ENCODE measurements at places on chromosomes 2 and 18.

- no peak for DNase-seq
These were observed 84.0 kb downstream of the KCTD1 start for GRCh38 chr18:26464128-26465011.

GRCh38 chr2:37581433-37581832, 90.0 kb downstream of the CDC42EP3 start:
- no peak for DNase-seq

DNA sequence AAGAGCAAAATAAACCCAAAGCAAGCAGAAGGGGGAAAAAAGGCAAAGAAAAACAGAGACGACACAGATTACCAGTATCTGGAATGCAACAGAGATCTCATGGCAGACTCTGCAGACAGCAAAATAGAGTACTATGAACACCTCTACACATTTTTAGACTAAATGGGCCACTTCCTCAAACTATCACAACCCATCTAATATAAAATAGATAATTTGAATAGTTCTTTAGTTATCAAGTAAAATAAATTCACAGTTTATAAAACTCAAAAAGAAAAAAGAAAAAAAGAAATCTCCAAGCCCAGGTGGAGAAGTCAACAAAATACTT, 16.6 kb downstream of the SESTD1 start:
- no peak for DNase-seq

DNA sequence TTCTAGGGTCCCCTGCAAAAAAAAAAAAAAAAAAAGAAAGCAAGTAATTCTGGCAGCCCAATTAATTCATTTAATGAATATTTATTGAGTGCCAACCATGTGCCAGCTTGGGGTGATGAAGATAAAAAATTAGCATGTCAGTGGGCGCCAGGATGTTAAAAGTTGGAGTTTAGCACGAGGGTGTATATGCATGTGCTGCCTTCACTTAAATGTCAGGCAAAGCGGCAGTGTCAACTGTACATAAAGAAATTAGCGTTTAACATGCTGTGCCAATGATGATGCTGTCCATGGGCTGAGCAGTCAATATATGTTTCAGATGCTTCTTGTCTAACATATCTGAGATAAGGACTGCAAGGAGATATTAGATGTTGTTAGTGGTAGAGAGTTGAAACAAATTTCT, 49.5 kb downstream of the ASAP2 start:
- DNase-seq = no peak

- DNase-seq = peak; percentile 54
These were observed at the start of gene LAMA3 for GRCh38 chr18:23689031-23689615. Gene LAMA3, plus strand, starts transcription at chr18:23689453. Its CDS starts 231 bp downstream, at chr18:23689684.

DNA sequence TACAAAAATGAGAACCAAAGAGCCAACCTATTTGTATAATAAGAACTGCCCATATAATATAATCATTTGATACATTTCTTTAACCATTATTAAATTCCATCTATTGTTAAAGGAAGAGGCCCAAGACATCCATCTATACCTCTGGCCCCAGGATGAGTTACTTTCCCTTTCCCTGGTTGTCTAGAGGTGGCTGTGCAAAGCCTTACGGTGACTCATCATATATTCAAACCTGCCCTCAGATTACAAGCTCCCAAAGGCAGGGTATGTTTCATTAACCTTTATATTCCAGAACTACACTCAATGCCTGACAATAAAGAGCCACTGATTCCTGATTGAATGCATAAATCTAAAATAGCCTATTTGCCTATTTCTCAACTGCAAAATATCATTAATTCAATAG, 105.8 kb upstream of the PID1 start:
- peak; percentile 33 for DNase-seq

Measured in H54 (cell line).